ENCODE measurements at places on chromosomes 6 and 20. TPM values are rescaled to one million over a fixed set of nuclear protein-coding genes. Genes with fewer than 3 reads are reported as not detected.

Gene PPIL6
- 2.0 TPM for polyA plus RNA-seq

Gene NT5E
- 18.9 TPM for polyA plus RNA-seq

Gene SLC44A4
- not detected for polyA plus RNA-seq

Gene SAMD3
- polyA plus RNA-seq: not detected

Gene C20orf144
- 0.12 TPM for polyA plus RNA-seq

Gene C20orf96
- polyA plus RNA-seq: 20.5 TPM

Gene WFDC9
- polyA plus RNA-seq: not detected

Gene RPS6KA2
- 0.03 TPM for polyA plus RNA-seq

- DNase-seq: no peak
These were observed 34.7 kb upstream of the KCNB1 start for GRCh38 chr20:49516916-49517804.

DNA sequence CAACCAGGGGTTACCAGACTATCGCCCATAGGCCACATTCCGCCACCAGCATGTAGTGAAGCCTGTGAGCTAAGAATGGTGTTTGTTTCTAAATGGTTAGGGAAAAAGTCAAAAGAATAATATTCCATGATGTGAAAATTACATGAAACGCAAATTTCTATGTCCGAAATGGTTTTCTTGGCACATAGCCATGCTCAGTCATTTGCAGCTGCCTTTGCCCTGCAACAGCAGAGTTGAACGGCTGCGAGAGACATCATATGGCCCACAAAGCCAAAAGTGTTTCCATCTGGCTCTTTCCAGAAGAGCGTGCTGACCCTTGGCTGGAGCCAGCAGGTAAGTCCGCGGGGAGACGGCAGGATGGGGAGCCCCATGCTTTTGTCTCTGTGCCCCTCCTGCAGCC lies 60.7 kb downstream of the FAM120B start:
- no peak for DNase-seq

DNA sequence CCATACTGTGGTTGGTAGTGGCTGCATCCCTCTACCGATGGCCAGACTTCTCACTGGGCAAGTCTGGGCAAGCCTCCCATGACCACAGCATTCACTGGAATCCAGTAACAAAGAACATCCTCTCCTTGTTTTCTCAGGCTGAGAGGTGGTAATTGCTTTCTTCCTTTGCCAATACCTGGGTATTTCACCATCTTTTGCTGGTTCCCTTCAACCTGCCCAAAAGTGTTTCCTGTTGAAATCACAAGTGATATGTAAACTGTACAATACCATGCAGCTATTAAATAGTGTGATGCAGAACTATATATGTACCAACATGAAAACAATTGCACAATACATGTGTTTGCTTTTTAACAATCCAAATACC lies at the start of gene PTCHD4:
Gene PTCHD4, minus strand, starts transcription at position 55 of the 364 bp plus-strand sequence. CDS start 42,240 bp downstream, outside the sequence.
- DNase-seq: no peak

DNA sequence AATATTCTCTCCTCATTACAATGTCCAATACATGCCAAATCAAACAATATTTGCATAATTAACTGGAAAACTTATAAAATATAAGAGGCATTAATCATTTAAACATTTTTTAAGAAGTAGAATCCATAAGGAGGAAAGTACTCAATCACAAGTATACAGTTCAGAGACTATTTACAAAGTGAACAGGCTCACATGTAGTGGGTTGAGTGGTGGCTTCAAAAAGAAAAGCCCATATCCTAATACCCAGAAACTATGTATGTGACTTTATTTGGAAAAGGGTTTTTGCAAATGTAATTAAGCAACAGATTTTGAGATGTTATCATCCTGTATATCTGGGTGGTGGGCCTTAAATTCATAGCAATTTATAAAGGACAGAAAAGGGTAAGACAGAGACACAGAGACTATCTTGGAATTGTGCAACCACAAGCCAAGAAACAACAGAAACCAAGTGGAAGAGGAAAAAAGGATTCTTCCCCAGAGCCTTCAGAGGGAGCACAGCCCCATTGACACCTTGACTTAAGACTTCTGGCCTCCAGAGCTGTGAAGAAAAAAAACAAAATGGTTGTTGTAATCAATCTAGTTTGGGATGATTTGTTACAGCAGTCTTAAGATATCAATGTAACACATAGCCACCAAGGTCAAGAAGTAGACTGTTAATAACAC lies 32.7 kb upstream of the CRISP1 start:
- DNase-seq: no peak

DNA sequence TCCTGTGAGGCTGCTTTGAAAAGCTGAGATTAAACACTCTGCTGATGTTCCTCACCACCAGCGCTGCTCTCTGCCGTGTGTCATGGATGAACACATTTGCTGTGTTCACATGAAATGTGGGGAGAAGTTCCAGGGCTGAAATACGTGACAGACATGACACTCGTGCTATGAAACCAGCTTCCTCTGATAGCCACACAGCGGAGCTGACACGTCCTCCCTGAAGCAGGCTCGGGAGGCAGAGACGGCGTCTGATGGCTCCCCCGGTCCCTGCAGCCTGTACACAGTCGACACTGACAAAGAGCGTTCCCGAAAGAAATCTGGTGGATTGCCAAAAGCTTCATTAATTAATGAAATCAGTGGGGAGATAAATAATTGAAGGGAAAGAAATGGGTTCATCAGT lies 17.5 kb downstream of the AGPAT4 start:
- no peak for DNase-seq

- DNase-seq: no peak
These were observed 27.6 kb upstream of the CGA start for GRCh38 chr6:87122477-87122876.

- DNase-seq: no peak
These were observed 184.6 kb downstream of the QKI start for GRCh38 chr6:163599136-163599535.

DNA sequence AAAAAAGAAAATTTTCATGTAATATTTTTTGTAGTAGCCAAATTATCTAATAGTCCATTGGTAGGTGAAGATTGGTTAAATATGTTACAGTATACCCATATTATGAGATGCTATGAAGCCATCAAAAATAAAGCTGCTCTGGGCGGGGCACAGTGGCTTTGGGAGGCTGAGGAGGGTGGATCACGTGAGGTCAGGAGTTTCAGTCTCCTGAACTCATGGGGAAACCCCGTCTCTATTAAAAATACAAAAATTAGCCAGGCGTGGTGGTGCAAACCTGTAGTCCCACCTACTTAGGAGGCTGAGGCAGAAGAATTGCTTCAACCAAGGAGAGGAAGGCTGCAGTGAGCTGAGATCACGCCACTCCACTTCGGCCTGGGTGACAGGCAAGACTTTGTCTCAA lies 360.5 kb downstream of the KIF16B start:
- DNase-seq: no peak

GRCh38 chr6:113172531-113172966 lies 684.6 kb upstream of the MARCKS start:
- no peak for DNase-seq

DNA sequence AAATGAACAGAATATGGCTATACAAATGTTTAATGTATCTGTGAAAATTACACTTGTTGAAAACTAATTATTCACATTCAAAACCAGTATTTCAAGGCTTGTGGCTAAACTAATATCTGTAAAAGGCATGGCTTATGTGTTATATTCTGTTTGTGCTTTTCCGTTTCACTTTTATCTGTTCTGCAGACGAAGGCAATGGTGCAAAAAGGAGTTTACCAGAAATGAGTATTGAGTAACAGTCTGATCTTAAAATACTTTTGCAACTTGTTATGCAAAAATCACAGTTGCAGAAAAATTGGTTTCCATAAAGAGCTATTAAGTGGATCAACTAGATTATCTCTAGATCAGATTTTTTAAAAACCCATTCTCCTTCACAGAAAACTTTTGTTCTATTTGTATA lies 9.4 kb upstream of the STX11 start:
- no peak for DNase-seq

DNA sequence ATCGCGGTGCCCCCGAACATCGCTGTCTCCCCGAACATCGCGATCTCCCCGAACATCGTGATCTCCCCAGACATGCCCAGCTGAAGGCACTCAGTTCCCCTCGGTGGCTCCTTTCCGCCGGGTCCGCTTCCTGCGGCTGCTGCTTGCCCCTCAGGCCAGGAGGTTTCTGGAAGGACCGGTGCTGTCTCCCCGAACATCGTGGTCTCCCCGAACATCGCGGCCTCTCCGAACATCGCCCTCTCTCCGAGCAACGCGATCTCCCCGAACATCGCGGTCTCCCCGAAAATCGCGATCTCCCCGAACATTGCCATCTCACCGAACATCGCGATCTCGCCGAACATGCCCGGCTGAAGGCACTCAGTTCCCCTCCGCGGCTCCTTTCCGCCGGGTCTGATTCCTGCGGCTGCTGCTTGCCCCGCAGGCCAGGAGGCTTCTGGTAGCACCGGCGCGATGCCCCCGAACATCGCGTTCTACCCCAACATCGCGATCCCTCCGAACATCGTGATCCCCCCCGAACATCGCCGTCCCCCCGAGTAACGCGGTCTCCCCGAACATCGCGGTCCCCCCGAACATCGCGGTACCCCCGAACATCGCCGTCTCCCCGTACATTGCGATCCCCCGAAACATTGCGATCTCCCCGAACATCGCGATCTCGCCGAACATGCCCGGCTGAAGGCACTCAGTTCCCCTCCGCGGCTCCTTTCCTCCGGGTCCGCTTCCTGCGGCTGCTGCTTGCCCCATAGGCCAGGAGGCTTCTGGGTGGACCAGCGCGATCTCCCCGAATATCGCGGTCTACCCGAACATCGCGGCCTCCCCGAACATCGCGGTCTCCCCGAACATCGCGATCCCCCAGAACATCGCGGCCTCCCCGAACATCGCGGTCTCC lies 808 bp downstream of the ULBP1 start:
- no peak for DNase-seq

DNA sequence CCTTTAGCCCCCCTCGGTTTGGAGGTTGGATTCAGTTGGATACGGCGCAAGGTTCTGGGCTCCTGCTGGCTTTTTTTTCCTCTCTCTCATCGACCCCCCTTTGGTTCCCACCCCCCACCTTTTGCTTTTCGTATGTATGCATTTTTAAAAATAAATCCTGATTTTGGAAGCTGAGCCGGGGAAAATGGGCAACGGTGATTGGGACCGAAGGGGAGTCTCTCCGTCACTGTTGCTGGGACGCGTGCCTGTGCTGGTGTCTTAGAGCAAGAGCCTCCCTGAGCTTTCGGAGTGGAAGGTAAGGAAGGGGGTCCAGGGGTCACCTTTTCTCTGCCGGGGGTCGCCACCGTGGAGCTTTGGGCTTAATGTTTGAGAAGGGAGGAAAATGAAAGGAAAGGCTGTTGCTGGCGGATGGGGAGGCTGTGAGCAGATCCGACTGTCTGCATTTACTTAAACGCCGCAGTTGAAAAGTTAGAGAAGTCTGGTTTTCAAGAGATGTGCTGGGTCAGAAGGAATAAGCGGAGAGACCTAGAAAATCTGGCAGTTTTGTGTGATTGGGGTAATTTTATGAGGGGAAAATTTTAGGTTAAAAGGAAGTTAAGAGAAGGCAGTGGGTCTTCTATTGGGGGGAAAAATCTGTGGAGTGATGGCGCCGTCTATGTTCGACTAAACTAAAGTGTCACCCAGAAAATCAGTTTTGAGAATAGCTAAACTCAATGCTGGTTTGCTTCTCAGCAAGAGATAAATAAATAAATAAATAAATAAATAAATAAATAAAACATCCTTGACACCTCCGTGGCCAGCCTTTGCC lies 828 bp downstream of the ADGRB3 start:
- DNase-seq: no peak

DNA sequence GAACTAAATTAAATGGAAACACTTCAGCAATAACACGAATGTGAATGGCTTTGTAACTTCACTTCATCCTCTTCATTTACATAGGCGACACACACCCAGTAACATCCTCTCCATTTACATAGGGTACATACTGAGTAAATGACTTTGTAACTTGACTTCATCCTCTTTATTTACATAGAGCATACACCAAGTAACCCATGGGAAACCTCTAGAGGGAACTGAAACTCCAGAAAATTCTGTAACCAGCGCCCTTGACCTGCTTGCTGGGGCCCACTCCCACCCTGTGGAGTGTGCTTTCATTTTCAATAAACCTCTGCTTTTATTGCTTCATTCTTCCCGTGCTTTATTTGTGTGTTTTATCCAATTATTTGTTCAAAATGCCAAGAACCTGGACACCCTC lies 81.6 kb upstream of the OPRM1 start:
- DNase-seq: no peak

DNA sequence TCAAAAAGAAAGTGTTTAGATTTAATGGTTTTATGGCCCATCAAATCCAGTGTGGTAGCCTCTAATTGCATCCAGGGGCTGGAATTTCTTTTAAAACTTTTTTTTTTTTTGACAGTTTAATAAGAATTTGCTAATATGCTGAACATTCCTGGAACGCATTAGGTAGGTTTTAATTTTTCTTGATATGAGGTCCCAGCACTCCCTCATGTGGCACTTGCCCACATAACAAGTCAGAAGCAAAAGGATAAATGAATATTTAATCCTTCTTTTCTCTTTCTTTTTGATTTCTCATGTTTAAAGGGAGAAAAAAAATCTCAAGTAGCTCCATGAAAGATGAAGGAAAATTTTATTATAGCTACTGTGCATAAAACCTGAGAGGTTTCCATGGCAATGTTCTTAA lies 13.5 kb downstream of the HAO1 start:
- peak; percentile 44 for DNase-seq

GRCh38 chr20:33647603-33648395 lies 14.3 kb upstream of the C20orf144 start:
- DNase-seq: no peak

DNA sequence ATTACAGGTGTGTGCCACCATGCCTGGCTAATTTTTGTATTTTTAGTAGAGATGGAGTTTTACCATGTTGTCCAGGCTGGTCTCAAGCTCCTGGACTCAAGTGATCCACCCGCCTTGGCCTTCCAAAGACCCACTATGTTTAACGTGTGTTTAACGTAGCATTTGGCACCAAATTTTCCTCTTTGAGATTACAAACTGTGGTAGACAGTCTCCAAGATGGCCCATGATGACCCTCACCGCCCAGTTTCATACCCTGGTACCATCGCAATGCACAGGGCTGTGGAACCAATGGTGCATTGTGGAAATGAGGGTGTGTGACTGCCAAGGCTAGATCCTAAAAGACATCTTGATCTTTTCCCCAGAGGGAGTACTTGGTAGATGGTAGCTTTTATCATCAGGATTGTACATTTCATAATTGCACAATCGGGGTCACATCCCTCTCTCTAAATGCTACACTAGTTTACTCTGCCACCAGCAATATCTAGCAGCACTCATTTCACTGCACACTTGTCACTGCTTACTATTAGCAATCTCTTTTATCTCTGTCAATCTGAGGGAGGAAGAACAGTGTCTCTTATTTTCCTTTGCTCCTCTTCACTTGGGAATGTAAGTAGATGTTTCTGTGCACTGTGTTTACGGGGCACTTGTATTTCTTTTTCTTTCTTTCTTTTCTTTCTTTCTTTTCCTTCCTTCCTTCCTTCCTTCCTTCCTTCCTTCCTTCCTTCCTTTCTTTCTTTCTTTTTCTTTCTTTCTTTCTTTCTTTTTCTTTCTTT lies 96.9 kb downstream of the NOL4L start:
- DNase-seq: no peak

GRCh38 chr20:10596710-10597121 lies 77.1 kb downstream of the JAG1 start:
- DNase-seq: peak; percentile 76

GRCh38 chr20:63772781-63773518 lies 33.4 kb downstream of the SLC2A4RG start:
- DNase-seq: no peak

Data from A549 (cell line).